ENCODE measurements at places on chromosomes 12 and 14.

- DNase-seq = no peak
Measured at GRCh38 chr12:119704065-119704747, 36.3 kb downstream of the PRKAB1 start.

- peak; percentile 59 for DNase-seq
Measured at GRCh38 chr12:69154585-69155363, 84.6 kb upstream of the CPSF6 start.

DNA sequence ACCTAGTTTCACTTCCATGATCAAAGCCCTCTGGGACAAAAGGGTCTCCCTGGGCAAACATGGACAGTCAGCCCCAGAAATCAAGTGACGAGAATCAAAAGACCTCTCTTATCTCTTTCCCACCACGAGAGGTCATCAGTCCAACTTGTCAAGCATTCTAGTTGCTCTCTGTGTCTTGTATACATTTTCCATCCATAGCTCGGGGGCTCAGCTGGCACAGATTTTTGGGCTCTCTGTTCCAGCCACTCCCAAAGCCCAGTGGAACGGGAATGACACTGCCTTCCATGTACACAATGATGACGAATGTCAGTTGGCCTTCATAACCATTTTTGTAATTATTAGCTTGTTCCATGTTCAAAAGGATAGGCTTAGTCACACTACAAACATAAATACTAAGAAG, 29.7 kb downstream of the NOS1 start:
- no peak for DNase-seq

DNA sequence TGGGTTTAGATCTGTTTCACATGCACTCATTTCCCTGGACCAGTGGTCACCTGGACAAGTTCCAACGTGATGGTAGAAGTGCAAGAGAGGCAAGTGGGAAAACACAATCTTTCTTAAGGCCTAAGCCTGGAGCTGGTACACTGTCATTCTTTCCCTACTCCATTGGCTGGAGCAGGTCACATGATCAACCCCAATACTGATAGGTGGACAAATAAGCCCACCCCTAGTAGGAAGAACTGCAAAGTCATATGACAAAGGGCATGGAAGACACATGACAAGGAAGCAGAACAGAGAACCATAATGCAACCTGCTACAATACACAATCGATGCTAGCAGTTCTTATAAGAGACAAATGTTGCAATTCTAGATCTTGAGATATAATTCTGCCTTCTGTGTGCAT, 66.3 kb downstream of the SRRM4 start:
- no peak for DNase-seq

DNA sequence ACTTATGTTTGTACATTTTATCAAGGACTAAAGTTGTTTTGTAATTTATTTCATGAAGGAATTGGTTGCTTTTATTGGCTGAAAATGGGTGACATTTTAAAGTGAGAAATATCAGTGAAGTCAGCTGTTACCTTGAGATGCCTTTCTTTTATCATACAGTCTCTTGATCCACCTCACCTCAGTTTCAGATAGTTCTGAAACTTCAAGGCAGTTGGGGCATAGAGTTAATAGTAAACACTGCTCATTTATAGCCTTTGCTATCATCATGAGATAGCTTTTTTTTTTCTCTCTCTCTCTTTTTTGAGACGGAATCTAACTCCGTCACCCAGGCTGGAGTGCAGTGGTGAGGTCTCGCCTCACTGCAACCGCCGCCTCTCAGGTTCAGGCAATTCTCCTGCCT, 76.7 kb downstream of the MON2 start:
- no peak for DNase-seq

DNA sequence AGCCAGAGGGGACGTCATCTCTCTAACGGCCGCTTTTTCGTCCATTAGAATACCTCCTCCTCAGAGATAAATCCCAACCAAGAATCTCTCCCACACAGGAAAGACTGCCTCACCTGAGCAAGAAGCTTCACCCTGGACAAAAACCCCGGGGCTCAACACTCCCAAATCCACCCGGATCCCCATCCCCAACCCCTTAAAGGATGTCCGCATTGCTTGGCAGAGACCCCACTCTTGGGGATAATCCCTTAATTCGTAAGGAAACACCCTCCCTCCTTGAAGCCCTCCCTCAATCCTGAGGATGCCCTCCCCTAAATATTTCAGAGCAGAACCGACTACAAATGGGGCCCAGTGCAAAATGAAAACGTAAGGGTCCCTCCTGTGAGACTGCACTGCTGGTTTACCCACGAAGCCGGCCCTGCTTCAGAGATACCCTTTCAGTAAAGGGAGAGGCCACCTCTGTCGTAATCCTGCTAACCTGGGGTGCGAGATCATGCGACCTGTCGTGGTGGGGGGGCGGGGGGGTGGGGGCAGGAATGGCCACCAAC, 655 bp upstream of the DYNLL1 start:
- peak; percentile 21 for DNase-seq

DNA sequence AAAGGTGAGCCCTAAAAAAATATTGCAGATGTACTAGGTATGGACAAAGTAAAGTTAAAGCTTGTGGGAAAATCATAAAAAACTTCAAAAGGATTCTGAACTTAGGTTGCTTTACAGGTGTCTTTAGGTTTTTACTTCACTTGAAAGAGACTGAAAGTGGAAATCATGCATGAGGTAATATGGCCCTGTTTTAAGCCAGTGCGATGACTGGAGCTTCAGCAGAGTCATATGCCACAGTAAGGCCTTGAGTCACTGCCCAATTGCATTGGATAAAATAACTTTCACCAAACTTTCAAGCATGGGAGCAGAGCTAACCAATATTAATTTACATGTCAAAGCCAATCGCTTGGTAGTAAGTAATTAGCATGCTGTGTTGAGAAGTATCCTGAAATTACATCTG, 63.9 kb upstream of the TMEM260 start:
- DNase-seq = no peak

DNA sequence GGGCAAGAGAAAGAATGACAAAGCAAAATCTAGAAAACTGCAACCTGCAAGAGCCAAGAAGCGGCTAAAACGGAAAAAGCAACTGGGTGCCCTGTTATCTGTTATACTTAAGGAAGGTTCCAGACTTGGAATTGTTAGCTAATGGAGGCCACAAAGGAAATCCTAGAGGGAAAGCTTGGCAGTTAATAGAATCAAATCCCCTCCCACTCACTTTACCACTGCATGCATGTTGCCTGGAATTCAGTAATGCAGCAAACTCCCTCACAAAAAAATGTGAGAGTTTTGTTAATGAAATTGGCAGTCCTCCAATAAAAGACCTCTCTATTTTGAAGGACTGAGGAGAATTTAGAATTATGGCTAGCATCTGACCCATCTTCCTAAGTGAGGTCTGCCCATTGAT, 164.2 kb upstream of the SOX5 start:
- DNase-seq = no peak

DNA sequence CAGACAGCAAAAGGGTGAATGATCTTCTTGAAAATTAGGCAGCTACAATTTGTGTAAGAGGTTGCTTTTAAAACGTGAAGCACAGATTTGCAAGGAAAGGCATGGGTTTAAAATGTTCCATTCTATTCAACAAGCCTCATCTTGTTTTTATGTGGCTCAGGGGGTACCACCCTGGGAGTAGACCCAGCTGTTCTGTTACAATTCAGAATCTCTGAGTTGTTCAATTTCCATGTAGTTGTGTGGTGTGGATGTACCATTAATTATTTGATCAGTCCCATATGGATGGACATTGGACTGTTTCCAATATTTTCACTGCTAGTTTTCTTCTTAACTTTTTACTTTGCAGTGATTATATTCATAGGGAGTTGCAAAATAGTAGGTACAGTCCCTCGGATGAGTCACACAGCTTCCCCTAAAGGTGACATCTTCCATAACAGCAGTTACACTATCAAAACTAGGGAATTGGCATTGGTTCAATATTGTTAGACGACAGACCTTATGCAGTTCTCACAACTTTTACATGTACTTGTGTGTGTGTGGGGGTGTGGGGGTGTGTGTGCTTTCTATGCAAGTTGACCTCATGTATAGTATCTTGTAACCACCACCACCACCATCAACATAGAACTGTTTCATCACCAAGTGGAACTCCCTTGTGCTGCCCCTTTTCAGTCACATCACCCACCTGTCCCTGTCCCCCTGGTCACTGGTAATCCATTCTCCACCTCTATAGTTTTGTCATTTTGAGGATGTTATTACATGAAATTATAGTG, 59.0 kb upstream of the CAPRIN2 start:
- no peak for DNase-seq

- no peak for DNase-seq
Measured at GRCh38 chr14:92668276-92668973, 80.0 kb downstream of the LGMN start.

- no peak for DNase-seq
Measured at GRCh38 chr12:101221301-101221700, 11.3 kb upstream of the SLC5A8 start.

GRCh38 chr12:57152639-57153038, 5.2 kb upstream of the LRP1-AS start:
- no peak for DNase-seq

- DNase-seq = no peak
Measured at GRCh38 chr12:12979731-12980259, 20.3 kb downstream of the HEBP1 start.

DNA sequence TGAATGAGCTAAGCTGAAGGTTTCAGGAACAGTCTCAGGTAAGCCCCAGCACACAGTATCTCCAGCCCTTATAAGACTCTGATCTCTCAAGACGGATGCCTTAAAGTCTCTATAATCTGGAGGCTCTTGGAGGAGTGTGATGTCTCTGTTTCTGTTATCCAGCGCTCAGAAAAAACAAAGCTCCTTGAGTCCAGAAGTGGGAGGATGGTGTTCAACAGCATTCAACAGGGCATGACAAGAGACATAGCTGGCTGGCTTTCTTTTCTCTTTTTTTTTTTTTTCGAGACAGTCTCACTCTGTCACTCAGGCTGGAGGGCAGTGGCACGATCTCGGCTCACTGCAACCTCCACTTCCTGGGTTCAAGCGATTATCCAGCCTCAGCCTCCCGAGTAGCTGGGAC, 31.6 kb upstream of the TESC start:
- no peak for DNase-seq

DNA sequence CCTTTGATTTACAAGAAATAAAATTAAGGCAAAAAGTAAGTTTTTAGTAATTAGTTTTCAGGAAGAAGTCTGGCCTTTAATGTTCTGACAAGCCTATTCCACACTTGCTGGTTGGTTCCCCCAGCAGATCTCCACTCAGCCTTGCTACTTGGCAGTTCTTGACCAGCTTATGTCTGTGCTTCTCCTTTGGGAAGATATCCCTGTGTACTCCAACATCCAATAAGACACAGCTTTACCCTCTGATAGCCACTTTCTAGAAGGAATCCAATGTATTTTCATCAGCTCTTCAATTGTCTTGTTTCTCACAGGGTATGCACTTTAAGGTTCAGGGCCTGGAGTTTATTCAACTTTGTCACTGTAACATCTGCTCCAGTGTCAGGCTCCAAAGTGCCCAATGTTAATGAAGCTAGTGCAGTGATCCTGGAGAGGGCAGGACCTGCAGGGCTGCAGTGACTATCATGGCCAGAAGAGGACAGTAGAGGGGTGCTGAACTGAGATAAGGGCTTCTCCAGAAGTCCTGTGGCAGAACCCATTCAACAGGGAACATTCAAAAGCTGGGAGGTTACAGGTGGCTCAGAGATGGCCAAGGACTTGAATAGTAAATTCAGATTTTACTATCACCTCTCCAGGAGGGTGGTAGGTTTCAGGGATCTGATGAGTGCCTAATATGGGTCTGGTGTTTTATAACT, 22.9 kb downstream of the JKAMP start:
- DNase-seq = peak; percentile 61

- DNase-seq = no peak
Measured at GRCh38 chr12:4951601-4952000, 41.9 kb downstream of the KCNA1 start.
